OCI-LY7 (cell line): ENCODE measurements at places on chromosomes 4 and X.
A peak's percentile ranks its signal among the peaks of the same experiment; 100 is the strongest.

DNA sequence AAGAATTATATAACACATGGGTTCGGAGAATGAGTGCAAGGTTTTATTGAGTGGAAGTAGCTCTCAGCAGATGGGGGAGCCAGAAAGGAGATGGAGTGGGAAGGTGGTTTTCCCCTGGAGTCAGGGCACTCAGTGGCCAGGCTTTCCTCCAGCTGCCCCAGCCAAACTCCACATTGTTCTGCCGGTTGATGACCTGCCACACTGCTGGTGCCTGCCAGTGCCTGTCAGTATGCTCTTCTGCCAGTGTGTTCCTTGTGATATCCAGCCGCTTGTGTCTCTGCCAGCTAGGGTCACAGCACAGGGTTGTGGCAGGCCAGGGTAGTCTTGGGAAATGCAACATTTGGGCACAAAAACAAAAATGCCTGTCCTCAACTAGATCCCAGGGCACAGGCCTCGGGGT lies 604.8 kb upstream of the TECRL start:
- DNase-seq: no peak

GRCh38 chrX:68533656-68534055 lies 34.8 kb downstream of the YIPF6 start:
- DNase-seq: no peak

GRCh38 chr4:39045827-39046221 lies 13.6 kb upstream of the TMEM156 start:
- peak; percentile 40 for DNase-seq

DNA sequence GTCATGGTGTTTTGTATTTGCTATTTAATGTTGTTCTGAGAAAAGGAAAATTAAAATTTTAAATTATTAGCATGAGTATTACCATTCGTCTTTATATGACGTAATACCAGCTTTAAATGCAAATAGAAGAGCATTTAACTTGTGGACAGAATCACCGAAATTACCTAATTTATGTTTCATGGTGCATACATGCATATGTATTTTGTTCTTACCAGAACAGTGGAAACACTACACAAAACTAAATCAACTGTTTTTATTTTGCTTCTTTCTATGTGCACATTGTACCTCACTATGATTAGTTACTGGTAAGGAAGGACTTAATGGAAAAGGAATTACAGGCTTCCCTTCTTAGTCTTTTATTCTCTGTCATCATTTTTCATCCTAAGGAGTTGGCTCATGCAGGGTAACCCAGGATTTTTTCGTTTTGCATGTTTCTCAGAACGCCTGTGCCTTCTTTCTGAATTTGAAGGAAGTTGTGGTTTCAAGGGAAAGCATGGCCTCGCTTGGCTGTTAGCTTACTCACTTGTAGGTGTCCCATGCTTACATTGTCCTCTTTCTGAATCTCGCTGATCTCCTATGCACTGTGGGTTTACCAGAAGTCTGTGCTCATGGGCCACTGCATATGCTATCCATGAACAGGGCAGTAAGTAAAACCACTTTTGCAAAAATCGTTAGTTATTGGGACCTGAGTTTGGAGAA lies 300.0 kb upstream of the PUDP start:
- no peak for DNase-seq

DNA sequence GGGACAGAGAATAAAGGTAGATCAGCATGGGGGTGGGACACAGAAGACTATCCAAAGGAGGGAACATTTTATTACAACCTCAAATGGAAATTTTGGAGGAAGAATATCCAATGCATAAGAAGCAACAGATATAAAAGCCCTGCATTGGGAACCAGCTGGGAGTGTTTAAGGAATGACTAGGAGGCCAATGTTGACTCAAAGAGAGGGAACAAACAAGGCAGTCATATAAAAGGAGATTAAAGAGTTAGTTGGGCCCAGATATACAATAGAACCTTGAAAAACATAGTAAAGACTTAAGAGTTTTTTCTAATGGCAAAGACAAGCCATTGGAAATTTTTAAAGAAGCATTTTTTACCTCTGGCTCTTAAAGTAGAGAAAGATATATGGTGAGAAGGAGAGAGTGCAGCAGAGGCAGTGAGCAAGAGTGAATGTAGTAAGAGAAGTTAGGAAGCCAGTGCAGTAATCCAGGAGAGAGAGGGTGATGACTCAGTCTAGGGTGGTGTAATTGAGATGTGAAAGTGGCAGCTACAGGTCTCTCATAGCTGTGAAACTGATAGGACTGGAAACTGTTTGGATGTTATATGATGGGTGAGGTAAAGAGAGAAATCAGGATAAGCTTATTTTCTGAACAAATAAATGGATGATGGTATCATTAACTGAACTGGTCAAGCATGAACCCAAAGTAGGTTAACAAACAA lies 182.2 kb upstream of the ATOH1 start:
- no peak for DNase-seq

- peak; percentile 12 for DNase-seq
Observed at GRCh38 chr4:147056940-147057610, 111.4 kb upstream of the TTC29 start.
